Dermis blood vessel endothelial cell (primary cell): ENCODE measurements at places on chromosomes 3 and 15. TPM values are rescaled to one million over a fixed set of nuclear protein-coding genes. Genes with fewer than 3 reads are reported as not detected.
A peak's percentile ranks its signal among the peaks of the same experiment; 100 is the strongest.

The PPP1R14D gene
- total RNA-seq = not detected in 2 replicates

The FETUB gene
- not detected in 2 replicates for total RNA-seq

- no peak for DNase-seq
Observed at GRCh38 chr15:91435113-91435512, 335.1 kb downstream of the SV2B start.

The LCMT2 gene
- 6.3 and 8.3 TPM in 2 replicates for total RNA-seq

DNA sequence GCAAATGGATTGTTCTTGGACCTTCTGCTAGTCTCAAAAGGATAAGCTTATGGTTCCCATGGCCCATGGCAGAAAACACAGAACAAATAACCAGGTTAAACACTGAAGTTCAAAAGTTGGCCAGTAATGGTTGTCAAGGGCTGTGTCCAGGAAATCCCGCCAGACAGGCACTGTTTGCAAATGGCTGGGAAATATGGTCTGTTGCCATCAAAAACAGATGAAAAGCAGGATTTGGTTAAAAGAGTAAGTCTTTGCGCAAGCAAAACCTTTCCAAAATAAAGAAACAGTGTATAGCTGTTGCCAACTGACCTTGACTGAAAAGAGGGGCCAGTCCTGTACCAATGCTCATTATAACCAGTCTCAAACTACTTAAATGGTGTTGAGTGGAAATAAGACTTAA, 58.6 kb downstream of the WWTR1 start:
- peak; percentile 87 for DNase-seq

The CNTN6 gene
- not detected in 2 replicates for total RNA-seq

The ERC2 gene
- total RNA-seq = 0.79 and 2.4 TPM in 2 replicates

DNA sequence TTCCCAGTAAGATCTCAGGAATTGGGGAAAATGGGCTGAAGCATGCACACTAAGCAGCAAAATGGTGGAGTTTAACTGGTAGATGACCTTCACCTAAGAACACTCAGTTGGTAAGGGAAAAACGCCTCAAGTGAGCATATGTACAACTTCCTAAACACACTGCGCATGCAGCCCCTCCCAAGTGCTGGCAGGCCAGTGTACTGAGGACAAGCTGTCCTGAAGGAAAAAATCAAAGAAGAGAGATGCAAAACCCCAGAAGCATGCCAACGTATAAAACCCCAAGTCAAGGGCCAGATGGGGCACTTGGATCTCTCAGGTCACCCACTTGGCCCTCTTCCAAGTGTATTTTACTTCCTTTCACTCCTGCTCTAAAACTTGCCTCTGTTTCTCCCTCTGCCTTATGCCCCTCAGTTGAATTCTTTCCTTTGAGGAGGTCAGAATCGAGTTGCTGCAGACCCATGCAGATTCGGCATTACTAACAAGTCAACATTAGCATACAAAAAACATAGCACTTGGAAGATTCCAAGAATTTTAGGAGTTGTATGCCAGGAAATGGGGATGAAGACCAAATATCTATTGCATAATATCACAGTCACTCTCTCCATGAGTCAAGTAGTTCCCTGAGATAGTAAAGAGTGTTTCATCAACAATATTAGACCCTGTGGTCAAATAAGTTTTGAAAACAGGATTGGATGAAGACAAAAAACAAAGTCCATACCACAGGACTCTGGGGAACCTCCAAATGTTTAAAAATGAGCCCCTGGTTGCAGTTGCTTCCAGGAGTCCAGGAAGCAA, 10.8 kb upstream of the FYCO1 start:
- DNase-seq = no peak
